ENCODE measurements at places on chromosomes 16 and 17.

GRCh38 chr16:83577078-83577745, 230.6 kb upstream of the HSBP1 start:
- no peak for DNase-seq

- DNase-seq: no peak
Measured at GRCh38 chr16:90002759-90003158, 16.5 kb downstream of the DBNDD1 start.

DNA sequence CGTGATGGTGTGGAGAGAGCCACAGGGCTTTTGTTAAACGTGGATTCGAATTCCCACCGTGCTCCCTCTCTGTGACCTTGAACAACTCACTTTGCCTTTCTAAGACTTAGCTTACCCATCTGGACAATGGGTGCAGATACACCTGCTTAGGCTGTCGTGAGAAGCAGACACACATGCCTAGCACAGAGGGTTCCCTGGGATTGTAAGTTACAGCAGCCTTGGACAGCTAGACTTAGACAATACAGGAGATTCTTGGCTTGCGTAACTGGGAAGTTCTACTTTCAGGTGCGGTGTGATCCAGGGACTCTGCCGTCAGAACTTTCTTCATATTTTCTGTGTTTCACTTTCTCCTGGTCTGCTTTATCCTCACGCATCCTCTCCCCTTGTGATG, 127.0 kb downstream of the ABCC1 start:
- DNase-seq: no peak

GRCh38 chr17:9696279-9697044, 51.1 kb downstream of the USP43 start:
- DNase-seq: no peak

DNA sequence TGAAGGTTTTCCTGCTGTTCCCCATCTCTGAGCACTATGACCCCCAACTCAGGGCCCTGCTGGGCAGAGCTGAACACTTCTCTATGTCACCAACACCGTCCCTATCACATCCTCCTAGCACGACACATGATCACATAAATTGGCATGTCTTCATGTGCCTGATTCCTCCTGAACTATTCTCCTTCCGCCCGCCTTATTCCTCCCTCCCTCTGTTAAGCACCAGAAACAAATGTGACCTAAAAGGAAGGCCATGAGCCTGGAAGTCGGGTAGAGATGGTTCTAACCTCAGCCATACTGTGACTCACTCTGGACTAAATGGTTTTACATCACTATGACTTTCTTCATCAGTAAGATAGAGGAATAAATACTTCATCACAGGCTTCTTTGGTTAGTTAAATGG, 80.8 kb upstream of the DYNLRB2 start:
- DNase-seq: no peak

GRCh38 chr17:39700148-39700987, 504 bp downstream of the ERBB2 start:
- no peak for DNase-seq

GRCh38 chr17:16997514-16998429, 25.9 kb upstream of the TNFRSF13B start:
- peak; percentile 86 for DNase-seq

- DNase-seq: no peak
Measured at GRCh38 chr17:77892469-77893143, 65.9 kb upstream of the TNRC6C start.

- DNase-seq: no peak
Measured at GRCh38 chr17:29533976-29534375, 32.9 kb downstream of the ABHD15 start.

GRCh38 chr17:42502091-42502490, 34.0 kb upstream of the NAGLU start:
- no peak for DNase-seq

DNA sequence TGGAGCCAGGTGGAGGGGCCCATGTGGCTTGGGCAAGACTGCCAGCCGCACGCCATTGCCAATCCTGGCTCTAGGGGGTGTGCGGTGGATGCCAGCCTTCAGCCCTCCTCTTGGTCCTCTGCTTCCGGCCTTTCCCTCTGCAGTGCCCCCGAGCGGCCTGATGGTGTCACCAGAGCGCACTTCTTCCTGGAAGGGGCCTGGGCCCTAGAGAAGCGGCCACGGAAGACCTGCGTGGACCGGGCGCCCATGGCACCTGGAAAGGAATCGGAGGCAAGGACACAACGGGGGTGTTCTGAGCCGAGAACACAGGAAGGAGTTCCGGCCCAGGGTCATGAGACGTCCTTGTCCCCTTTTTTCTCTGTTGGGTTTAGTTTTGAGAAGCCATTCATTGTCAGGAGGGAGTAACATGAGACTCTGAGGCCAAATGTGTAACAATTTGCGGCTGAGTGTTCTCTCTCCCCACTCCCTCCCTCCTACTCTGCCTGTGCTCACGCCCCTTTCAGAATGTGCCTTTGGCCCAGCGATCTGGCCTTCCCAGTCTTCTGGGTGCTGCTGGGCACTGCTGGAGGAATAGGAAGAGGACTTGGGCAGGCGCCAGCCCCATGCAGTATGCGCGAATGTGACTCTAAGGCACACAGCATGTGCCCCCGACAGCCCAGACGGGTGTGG, 92.8 kb downstream of the IRX3 start:
- peak; percentile 36 for DNase-seq

DNA sequence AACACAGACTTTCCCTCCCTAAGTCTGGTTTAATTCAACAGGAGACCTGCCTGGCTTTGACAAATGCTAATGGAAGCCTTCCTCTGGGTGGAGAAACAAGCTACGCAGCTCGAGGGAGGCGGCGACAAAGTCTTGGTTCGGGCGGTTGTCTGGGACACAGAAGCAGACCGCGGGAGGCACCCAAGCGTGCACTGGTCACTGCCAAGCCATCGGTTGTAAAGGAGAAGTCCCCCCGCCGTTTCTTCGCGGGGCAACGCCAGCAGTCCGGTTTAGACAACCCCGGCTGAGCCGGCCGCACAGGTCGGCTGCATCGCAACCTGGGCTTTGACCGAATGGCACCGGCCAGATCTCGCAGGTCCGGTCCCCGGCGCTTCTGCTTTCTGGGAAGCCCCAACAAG, 586 bp downstream of the GLYR1 start:
- peak; percentile 26 for DNase-seq

DNA sequence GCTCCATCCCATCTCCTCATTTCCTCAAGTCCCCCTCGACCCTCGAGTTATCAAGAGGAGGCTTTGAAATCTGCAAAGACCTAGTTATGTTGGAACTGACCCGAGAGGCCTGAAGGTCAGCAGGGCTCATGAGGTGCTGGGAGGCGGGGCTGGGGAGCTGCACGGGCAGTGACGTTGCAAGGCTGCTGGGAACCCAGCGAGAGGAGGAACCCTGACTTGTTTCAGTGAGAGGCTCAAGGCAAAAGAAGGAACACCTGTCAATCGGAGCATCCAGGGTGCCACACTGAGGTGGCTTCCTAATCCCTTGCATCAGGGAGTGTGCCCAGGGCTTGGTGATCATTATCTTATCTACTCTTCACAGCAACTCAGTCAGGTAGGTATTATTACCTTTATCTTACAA, 86.9 kb downstream of the CDH11 start:
- no peak for DNase-seq

DNA sequence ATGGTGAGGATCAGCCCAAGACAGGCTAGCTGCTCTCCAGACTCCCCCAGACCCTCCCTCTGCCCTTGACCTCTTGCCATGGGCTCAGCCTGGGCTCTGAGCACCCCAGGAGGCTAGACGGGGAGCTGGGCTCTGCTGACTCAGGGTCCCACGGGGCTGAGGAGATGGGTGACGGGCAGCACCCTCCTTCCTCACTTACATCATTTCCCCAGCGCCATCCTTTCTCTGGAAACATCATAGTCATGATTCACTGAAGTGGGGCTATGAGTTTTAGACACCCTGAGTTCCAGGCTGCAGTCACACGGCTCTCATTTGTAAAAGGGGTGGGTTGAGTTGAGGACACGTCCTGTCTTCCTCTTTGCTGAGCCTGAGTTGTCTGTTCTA, 3.0 kb upstream of the ITGAX start:
- DNase-seq: no peak

DNA sequence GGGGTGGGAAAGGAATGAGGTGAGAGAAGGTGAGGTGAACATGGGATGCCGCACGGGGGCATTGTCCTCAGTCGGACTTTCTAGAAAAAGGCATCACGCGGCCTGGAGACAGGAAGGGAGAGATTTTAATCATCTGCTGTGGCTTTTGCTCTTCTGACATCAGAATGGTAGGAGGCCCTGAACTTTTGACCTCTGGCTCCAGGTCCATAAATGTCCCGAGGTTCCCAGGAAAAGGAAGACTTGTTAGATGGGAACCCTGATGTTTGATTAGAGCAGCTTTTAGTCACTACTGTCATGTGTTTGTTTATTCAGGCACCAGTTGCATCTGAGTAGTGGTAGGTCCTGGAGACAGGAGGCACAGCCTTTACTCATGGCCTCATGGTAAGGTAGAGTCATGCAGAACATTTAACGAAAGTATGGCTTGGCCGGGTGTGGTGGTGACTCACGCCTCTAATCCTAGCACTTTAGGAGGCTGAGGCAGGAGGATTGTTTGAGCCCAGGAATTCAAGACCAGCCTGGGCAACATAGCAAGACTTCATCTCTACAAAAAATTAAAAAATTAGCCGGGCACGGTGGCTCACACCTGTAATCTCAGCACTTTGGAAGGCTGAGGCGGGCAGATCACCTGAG, 203.1 kb downstream of the MSI2 start:
- DNase-seq: no peak

DNA sequence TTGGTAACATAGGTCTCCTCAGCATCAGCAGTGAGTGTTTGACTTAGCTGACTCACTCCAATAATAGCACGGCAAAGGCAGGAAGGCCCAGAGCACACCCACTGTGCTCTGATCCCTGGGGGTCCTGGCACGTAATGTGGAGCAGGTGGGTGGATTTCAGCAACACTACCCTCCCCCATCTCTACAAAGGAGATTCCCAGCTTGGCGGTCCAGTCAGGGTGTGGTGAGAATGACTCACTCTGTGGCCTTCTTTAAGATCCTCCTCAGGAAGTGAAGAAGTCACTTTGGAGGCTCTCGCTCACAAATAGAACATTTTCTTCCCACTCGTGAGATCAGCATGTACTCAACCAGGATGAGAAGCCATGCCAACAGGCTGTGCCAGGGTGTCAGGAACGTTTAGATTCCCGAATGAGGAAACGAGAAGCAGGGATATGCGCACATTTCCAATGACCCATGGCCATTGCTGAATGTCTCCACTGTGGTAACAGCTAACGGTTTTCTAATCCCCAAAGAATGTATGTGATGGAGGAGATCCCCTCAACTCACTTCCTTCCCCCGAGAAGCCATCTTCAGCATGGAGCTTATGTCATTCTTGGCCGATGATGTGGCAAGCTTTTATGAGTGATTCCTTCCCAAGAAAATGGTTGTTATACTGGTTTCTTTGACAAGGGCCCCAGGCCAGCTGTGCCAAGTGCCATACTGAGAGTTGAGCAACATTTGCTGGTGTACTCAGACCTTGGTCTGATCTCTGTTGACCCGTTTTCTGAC, 365.2 kb downstream of the C16orf95 start:
- DNase-seq: no peak

DNA sequence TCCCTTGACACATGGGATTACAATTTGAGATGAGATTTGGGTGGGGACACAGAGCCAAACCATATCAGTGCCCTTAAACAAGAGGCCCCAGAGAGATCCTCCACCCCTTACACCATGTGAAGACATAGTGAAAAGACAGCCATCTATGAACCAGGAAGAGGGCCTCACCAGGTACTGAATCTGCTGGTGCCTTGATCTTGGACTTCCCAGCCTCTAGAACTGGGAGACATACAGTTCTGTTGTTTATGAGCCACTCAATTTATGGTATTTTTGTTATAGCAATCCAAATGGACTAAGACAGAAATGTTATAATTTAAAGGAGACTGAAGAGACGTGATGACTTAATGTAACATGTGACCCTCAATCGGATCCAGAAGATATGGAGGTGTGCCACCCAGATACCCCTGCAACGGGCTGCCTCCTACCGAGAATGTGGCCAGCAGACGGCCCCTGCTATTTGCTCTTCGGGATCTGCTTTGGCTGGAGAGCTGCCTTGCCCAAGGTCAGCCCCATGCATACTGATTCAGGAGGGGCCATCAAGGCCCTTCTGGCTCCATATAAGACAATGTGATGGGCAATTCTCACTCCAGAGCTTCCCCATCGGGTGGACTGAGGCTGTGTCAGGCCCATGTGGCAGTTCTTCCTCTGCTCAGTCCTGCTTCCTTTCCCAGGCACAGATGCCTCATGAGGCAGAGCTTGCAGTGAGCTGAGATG, 80.6 kb downstream of the NETO2 start:
- no peak for DNase-seq

GRCh38 chr17:38864636-38865398, 5.0 kb upstream of the LASP1 start:
- DNase-seq: no peak

- no peak for DNase-seq
Measured at GRCh38 chr16:7378024-7378695, 45.5 kb downstream of the RBFOX1 start.

DNA sequence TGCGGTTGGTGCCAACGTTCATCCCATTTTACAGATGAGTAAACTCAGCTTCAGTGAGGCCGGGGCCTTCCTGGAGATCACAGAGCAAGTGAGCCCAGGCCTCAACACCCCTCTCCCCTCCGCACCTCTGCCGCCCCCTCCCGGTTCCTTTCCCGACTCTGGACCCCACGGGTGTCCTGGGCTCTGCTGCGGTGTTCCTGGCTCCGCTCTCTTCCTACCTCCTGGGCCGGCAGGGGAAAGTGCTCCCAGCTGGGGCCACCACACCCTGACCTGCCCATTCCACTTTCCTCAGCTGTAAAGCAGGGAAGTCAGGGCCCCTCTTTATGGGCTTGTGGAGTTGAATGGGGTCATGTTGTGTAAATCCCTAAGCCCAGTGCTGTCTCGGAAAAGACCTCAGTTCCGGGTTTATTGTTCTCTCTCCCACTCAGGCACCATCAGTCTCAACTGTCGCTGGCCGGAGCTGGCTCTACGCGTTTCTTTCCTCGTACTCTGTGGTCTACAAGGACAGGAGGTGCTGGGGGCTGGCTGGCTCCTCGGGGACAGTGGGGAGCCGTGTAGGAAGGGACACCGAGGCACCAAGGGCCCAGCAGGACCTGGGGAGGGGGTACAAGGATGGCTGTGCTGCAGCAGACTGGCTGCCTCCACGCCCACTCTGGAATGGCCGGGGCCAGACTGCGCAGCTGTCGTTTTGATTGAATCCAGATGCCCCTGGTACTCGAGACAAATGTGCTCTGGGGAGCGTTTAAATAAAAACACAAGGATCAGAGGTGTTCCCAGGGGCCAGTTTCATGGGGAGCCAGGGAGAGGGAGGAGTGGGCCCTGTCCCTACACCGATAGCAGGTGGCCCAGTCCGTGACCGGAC, 21.7 kb upstream of the ACSF3 start:
- no peak for DNase-seq
